ENCODE measurements at places on chromosomes 2 and 18.

- DNase-seq, result no peak
Measured at GRCh38 chr2:164933671-164934189, 21.6 kb downstream of the SLC38A11 start.

DNA sequence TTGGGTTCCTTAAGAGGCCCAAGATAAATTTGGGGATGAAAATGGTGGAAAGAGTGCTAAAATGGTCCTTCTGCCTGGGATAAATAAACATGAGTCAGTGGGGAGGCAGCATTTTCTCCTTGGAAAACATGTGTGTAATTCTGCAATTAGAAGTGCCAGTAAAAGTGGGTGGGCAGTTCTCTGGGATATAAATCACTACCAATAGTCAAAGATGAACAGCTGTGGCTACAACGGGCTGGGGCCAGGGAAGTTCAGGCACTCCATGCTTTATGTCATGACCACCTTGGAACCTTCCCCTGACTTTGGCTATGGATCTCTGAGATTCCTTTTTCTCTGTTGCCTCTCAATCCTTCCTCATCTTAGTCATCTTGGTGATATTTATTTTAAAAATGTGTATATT lies 56.5 kb upstream of the CYRIA start:
- no peak for DNase-seq

GRCh38 chr2:15177103-15177502 lies 384.0 kb downstream of the NBAS start:
- no peak for DNase-seq

DNA sequence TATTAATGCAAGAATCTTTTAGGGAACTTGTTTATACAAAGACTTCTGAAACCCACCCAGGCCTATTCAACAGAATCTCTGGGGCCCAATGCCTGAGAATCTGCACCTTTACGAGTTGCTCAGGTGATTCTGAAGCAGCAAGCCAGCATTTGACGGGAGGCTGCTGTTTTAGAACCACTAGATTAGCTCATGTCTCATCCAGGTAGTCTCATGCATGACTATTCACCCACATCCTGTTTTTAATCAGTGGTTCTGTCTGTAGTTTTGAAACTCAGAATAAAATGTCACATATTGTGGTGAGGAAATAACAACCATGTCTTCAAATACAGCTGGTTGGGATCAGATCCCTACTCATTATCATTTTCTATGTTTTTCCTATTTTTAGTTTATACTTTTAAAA lies 39.5 kb downstream of the CYTIP start:
- DNase-seq, result no peak

- DNase-seq, result no peak
Measured at GRCh38 chr2:168667156-168667555, 135.3 kb upstream of the NOSTRIN start.

GRCh38 chr18:5452943-5453443 lies 90.8 kb downstream of the EPB41L3 start:
- DNase-seq, result no peak

- no peak for DNase-seq
Measured at GRCh38 chr2:237686659-237687136, 59.3 kb downstream of the LRRFIP1 start.

GRCh38 chr2:240179186-240179815 lies 38.8 kb upstream of the OTOS start:
- DNase-seq, result no peak

DNA sequence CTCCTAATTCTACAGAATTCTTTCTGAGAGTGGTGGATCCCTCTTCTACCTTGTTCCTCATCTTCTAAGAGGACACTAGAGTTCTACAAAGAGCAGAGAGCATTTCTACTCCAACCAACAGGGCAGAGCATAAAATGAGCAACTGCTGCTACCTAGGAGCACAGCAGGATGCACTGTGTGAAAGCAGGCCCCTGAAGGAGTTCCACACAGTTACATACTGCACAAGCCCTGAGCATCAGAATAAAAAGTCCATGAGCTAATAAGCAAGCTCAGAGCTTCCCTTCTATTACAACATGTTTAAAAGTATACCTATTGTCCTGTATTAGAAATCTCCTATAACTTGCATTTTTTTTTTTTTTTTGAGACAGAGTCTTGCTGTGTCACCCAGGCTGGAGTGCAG lies 8.4 kb downstream of the FHL2 start:
- no peak for DNase-seq

DNA sequence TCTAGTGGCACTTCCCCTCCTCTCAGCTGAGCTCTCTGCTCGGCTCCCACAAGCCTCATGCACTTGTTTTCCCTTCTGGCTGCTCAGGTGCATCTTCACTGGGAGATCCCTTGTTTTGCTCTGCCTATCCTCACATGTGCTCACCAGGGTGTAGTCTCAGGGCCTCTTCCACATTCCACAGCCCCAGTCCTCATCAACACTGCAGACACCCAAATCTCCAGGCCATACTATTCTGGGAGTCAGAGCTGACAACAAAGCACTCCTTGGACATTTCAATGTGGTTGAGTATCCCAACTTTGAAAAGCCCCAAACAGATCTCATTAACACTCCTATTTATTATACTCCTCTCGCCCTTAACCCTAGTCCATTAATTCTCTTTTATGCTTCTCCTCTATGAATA lies 71.3 kb downstream of the CCDC93 start:
- no peak for DNase-seq

DNA sequence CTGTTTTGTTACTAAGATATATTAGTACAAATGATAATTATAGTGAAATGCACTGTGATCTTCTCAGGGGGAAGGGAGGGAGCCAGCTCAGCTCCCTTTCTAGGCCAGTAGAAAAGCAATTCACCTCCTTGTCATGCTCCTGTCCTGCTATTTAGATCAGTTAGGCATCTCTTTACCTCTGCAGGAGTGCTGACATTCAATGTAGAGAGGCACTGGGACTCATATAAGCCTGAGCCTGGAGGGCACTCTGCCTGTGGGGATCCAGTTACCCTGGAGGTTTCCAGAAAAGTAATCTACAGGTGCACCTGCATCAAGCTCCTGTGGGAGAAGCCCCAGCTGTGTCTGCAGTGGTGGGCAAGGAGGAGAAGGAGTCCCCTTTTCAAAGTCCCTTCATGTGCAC lies 277.0 kb downstream of the CPS1 start:
- DNase-seq, result no peak

DNA sequence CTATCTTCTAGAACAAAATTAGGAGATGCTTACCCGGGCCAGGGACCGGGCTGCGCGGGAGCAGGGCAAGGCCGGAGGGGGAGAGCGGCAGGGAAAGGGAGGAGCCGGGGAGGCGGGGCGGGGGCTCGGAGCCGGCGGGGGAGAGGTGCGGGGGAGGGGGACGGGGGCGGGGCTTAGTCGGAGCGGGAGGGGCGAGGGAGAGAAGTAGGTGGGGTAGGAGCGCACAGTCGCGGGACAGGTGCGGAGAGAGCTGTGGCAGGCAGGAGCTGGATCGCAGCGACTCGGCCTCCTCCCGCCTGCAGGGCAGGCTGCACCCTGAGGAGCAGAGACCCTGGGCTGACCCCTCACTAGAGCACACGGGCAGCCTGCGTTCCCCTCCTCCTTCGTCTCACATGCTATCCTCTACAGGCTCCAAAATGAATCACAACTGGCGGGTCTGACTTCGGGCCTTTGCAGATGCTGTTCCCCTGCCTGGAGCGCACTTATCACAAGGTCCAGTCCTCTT lies 290.3 kb downstream of the CELF4 start:
- DNase-seq, result peak; percentile 11

- no peak for DNase-seq
Measured at GRCh38 chr18:49142216-49142615, 191.5 kb upstream of the SMAD7 start.

GRCh38 chr2:200130762-200131166 lies 175.4 kb downstream of the MAIP1 start:
- DNase-seq, result no peak

- no peak for DNase-seq
Measured at GRCh38 chr18:45806226-45806625, 19.2 kb upstream of the SIGLEC15 start.

- DNase-seq, result no peak
Measured at GRCh38 chr2:37167636-37168180, 10.9 kb upstream of the EIF2AK2 start.

GRCh38 chr18:24885276-24885675 lies 424.8 kb downstream of the HRH4 start:
- no peak for DNase-seq

- DNase-seq, result no peak
Measured at GRCh38 chr2:214896274-214896673, 86.8 kb upstream of the BARD1 start.

DNA sequence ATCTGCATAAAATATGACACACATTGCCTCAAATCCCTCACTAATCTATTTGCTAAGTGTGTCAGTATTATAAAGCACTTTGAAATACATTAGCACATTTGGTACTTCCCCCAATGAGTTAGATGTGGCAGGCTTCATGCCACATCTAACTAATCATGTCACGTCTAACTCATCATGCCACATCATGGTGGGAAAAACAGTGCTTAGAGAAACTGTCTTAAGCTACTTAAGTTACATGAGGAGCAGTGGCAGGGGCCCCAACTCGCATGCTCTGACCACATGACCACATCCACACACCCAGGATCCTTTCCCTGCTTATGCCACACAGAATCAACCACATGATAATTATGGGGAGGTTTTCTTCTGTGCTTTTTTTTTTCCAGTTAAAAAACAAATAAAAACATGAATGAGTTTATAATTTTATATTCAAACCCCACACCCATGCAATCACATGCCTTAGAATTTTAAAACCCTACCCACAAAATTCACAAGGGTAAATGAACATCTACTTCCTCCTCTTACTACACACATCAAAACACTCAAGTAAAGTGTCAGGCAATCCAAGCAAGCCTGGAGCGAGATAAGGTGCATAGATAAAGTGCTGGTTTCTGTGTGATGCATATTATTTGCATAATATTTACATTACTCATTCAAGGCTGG lies 1.6 kb downstream of the ABCA12 start:
- no peak for DNase-seq

DNA sequence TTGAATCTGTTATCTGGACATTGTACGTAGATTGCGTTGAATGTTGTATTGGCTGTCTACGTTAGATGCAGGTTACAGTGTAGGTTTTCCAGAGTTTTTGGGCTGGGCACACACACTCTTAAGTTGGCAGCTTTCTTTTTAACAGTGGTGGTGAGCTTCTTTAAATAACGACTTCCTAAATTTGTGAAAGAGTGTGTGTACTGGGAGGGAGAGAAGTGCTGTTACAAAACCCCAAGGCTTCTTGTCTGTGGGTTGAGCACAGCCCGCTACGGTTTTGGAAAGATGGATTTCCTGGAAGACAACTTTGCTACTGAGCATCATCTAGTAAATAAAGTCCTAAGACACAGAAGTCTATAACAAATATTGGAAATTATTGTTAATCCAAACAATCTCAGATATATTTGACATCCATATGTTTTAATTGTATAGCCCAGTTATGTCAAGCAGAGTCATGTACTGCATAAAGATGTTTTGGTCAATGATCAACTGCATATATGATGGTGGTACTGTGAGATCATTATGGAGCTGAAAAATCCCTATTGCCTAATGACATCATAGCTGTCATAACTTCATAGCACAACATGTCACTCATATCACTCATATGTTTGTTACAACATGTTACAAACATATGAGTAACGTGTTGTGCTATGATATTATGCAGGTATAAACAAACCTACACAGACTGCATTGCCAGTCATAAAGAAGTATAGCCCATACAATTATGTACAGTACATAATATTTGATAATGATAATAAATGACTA lies 7.9 kb upstream of the THUMPD2 start:
- no peak for DNase-seq

GRCh38 chr18:44508474-44508873 lies 172.2 kb upstream of the SETBP1 start:
- DNase-seq, result no peak

- DNase-seq, result no peak
Measured at GRCh38 chr2:84776011-84776410, 104.9 kb downstream of the TRABD2A start.

DNA sequence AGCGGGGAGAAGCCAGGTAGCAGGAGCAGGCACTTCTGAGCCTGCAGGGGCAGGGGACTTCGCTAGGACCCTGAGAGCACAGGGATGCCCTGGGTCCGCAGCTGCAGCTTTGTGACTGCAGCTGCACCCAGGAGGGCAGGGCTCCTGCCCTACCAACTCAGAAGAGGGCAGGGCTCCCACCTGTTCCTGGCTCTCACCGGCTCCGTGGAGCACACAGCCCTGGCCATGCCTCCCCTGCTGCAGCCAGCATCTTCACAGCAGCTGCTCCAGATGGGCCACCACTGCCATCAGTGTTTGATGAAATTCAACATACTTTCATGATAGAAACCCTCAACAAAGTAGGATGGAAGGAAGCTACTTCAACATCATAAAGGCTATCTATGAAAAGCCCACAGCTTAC lies 92.7 kb downstream of the FAM210A start:
- DNase-seq, result no peak

DNA sequence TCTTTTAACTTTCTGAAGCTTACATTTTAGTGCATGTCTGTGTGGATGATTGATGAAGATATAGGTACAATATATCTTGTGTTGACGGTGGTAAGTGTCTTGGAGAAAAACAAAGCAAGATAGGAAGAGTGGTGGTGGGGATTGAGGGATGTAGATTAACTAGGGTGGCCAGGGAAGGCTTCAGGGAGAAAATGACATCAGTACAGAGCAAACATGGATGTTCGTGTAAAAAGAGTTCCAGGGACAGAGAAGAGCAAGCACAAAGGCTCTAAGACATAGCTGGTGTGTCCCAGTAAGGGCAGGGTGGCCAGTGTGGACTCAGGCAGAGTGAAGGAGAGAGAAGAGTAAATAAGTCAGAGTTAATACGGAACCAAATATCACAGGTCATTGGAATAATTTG lies 2.7 kb upstream of the CERS6 start:
- DNase-seq, result no peak

DNA sequence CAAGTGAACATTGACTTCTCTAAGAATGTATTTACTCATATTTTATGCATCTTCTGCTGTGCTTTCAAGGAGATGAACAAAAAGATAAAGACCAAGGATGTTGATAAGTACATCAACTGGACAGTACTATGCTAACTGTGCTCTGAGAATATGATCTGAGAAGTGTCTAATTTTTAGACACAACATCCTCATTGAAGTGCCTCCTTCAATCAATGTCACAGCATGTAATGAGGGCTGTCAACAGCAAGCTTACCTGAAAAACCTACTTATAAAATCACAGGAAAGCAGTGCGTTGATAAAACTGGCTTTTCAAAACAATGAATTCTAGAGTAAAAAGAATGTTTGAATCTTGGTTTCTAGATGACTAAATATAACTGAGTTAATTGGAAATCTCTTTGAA lies 452.9 kb upstream of the DSEL start:
- no peak for DNase-seq

DNA sequence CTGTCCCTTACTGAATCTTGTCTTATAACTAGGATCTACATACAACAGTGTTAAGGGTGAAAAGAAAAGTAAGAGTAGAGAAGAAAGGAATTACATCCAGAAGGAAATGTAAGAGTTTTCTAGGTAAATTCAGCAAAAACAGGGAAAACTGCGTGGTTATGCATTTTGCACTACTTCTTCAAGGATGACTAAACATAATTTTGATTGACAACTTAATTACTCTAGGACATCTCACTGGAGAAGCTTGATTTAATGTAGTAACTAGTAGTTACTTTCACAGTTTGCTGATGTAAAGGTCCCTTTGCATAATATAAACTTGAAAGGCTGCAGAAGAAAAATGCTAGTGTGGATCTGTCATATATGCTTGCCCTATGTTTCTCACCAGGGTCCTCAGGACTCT lies 213.4 kb upstream of the CYP26B1 start:
- no peak for DNase-seq

- DNase-seq, result no peak
Measured at GRCh38 chr18:13987956-13988355, 72.6 kb upstream of the MC2R start.

Measured in Right ventricle myocardium superior (tissue), 1 donor.